ENCODE measurements at places on chromosomes 2 and 18.

DNA sequence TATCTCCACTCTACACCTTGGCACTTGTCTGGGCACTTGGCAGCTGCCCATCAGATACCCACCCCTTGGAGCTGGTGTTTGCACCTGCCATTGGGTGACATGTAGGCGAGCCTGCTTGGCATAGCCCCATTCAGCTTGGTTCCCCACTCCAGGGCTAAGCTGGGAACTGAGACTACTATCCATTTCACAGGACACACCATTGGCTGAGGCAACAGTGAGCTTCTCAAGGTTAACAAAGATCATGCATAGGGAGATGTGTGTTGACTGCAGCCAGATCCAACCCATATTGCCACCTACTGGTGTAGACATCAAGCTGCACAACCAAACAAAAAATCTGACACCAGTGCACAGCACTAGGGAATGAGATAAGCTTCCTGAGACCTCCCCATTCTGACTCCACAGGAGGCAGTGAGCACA, 1389.8 kb upstream of the TMEFF2 start:
- peak; percentile 30 for DNase-seq

DNA sequence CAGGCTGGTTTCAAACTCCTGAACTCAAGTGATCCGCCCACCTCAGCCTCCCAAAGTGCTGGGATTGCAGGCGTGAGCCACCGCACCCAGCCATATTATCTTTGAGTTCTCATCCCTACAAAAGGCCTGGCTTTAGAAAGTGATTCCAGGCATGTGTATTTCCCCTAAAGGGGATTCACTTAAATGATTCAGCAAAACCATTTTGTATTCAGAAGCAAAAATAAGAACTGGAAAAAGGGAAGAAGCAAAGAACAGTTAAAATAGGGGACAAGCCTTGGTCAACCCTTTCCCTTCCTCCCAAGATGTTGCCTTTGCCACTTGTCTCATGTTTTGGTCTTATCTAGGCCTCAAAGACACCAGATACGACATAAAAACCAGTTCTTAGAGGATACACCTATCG, 10.5 kb downstream of the TM4SF20 start:
- DNase-seq, result no peak

DNA sequence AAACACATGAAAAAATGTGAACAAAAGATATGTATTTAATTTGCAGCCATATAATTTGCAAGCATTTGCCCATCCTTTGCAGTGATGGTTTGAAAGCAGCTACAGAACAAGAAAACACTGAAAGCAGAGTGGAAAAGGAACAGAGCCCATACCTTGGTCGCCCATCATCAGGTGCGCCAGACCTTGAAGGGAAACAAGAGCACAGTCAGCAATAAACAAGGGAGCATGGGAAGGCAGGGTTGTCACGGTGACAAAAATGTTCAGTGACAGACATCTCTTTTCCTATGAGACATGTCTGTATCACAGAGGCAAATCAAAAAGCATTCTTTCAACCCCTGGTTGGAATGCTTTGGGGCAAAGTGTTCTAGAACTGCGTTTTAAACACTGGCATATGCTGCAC, 109.4 kb downstream of the NRXN1 start:
- no peak for DNase-seq

DNA sequence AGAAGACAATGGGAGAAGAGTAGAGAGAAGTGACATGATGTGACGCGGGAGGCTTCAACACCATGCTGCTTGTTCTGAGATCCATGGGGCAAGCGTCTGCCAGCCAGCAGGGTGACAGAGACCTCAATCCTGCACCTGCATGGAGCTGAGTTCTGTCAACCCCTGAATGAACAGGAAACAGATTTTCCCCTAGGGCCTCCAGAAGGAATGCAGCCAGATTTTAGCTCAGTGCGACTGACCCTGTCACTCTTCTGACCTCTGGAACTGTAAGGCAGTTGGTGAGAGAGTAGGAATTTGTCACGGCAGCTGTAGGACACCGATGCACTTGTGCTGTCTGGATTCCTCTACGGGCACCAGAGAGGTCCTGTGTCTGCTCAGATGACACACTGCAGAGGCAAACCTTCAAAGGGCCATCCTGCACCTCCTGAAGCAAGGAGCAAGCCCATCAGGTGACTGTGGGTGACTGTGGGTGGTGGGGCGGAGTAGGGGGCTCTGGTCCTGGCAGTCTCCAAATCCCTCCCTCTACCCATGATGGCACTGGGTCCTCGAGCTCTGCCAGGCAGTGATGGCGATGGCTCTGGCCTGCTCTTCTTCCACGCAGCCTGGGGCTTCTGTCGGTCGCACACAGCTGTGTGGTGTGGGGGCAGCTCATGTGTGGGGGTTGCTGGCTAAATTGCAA, 194.3 kb upstream of the TWIST2 start:
- no peak for DNase-seq

DNA sequence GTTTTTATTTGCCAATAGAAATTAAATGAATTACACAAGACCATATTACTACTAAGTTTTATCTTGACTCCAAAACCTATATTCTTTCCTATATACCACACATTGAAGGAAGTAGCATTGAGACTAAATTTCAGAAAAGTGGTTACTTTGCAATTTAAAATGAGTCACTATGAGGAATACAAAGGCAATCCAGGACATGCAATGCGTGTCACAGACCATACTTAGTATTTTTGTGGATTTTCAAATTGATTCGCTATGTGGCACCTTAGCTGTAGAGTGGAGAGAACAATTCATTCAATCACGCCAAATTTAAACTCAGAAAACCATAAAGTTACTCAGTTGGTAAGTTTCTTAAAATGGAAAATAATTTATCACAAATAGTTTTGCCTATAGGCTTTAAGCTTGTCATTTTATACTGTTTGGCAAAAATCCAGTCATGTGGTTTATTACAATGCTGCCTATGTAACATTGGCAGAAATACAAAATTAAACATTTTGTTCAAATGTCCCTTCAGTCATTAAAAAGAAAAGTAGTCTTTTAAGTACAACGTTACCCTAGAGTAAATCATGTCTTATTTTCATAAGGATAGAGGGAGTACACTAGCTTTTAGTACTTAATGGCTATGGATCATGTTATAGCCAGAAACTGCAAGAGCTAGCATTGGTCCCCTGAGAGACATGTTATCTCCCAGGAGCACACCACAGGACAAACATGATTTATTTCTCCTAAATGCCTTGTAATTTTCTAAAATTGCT, 222.8 kb upstream of the CDH7 start:
- DNase-seq, result no peak

DNA sequence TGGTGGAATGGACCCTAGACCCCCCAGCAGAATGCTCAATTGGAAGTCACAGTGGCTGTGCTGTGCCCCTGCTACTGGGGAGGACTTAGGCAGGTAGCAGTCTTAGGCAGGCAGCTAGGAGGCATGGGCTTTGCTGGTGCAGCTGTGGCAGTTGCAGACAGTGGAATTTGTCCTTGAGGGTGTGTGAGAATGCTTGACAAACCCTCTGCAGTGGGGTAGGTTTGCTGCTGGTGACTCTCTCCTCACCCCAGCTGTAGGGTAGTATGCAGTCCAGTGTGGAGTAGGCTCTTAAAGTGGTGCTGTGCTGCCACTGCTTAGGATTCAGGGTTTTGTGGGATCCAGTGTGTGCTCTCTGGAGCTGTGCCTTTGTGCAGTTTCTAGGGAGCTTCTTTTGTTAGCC, 61.3 kb downstream of the NUP35 start:
- DNase-seq, result no peak

DNA sequence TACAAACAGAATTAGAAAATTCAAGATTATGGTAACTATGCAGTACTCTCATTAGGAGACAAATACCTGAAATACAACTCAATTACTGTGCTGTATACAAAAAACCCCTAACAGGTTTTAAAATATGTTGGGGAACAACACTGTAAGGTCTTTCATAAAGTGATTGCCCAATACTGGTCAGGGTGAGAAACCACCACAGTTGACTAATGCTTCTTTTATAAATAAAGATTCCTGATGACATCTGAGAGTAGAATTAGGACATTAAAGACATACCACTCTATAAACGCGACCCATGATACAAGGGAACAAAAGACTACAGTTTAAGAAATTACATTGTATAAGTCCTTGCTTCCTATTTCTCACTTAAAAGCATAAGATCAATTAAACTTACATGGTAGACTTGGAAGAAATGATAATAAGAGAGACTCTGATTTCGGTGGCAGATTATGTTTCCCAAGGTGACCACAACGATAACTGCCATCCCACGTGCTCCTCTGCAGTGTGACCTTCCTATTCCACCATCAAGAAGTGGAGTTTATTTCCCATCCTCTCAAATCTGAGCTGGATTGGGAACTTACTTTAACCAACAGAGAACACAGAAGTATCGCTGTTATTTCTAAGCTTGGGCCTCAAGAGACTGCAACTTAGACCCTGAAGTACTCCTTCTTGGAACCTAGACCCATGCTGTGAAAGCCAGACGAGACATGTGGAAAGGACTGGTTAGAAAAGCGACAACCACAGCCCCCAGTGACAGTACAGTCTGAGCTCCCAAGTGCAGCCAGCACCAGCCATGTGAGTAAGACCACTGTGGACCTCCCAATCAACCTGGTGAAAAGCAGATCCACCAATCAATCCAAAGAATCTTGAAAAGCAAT, 52.3 kb downstream of the ZNF521 start:
- DNase-seq, result no peak

GRCh38 chr2:20355131-20355530, 4.5 kb upstream of the PUM2 start:
- DNase-seq, result no peak

- no peak for DNase-seq
These were observed 185.5 kb downstream of the C1D start for GRCh38 chr2:67877301-67877700.

- DNase-seq, result no peak
These were observed 666.8 kb downstream of the ARHGAP15 start for GRCh38 chr2:143796051-143796450.

- DNase-seq, result no peak
These were observed 65.9 kb upstream of the HPCAL1 start for GRCh38 chr2:10236571-10237391.

DNA sequence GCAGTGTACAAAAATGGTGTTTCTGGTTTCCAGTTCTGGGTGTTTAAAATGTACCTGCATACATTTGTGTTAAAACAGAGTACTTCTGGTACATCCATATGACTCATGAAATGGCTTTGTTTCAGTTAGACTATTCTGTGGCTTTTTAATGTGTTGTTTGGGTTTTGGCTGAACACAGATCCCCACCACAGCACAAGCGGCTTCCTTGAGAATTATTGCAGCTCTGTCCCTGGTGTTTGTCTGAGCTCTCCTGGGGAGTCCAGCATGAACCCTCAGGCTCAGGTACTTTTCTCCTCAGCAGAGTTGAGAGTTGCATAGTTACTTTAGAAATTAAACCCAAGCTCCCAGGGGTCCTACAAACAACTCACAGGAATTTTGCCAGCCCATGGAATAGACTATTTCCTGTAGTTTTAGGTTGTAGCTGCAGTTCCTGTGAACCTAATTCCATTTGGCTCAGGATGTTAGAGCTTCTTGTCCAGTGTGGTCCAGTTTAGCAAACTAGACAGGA, 64.8 kb upstream of the EML6 start:
- DNase-seq, result no peak

- DNase-seq, result no peak
These were observed 32.3 kb downstream of the ST6GAL2 start for GRCh38 chr2:106853631-106854030.

DNA sequence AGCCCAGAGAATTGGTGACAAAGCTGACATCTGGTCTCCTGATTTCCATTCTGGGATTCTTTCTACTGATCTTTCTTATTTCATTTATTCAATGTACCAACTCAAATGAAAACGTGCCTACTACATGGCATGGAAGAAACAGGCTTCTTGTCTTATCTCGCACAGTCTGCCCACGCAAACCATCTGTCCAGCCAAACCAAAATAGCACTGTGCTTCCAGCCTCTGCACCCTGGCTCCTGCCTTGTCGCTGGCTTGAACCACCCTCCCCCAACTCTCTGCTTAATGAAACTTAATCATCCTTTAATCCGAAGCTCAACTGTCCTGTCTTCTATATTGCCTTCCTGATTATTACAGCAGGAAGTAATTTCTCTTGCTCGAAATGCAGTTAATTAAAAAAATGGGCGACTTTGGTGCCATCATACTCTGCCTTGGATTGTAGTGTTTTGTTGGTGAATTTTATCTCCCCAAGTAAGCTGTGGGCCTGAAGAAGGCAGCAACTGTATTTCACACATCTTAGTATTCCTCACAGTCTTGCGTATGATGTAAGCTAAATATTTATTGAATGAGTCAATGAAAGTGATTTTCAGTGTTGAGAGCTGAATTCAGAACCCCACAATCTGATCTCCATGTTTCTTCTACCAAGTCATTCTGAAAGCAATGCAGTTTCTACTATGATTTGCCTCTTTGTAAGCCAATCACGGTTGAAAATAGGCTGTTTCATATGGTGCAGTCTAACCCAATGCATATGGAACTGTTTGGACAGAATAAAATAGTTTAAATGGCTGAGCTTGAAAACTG, 190.8 kb downstream of the TMEM247 start:
- DNase-seq, result no peak

GRCh38 chr2:25369439-25369838, 27.7 kb upstream of the DNMT3A start:
- DNase-seq, result no peak

GRCh38 chr2:168731616-168732015, 70.8 kb upstream of the NOSTRIN start:
- peak; percentile 8 for DNase-seq

- no peak for DNase-seq
These were observed 742.6 kb upstream of the HS6ST1 start for GRCh38 chr2:129061069-129061768.

DNA sequence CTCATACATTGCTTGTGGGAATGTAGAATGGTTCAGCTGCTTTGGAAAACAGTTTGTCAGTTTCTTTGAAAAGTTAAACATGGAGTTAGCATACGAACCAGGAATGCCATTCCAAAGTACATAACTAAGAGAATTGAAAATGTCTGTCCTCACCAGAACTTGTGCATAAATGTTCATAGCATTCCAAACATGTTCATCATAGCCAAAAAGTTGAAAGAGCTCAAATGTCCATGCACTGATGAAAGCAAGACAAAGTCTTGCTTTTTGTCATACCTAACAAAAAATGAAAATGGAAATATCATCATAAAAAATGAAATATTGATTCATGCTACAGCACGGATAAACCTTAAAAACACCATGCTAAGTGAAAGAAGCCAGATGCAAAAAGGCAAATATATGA, 408.8 kb upstream of the UBE2E3 start:
- DNase-seq, result no peak

DNA sequence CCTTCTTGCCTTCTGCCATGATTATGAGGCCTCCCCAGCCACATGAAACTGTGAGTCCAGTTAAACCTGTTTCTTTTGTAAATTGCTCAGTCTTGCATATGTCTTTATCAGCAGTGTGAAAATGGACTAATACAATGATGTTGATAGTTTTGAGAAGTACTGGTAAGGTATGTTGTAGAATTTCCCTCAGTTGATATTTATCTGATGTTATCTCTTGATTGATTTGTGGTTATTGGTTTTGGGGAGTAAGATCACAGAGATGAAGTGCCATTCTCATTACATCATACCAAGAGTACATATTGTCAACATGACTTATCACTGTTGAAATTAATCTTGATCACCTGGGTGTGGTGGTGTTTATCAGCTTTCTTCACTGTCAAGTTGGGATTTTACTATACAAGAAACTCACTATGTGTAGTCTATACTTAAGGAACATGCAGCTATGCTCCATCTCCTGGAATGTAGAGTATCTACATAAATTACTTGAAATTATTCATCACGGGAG, 5.1 kb upstream of the SPAG16 start:
- no peak for DNase-seq

GRCh38 chr18:47174545-47175116, 1.5 kb downstream of the IER3IP1 start:
- peak; percentile 27 for DNase-seq
